ENCODE measurements at places on chromosomes 6 and 20.

- no peak for DNase-seq
Measured at GRCh38 chr20:40652441-40652987, 36.5 kb downstream of the MAFB start.

DNA sequence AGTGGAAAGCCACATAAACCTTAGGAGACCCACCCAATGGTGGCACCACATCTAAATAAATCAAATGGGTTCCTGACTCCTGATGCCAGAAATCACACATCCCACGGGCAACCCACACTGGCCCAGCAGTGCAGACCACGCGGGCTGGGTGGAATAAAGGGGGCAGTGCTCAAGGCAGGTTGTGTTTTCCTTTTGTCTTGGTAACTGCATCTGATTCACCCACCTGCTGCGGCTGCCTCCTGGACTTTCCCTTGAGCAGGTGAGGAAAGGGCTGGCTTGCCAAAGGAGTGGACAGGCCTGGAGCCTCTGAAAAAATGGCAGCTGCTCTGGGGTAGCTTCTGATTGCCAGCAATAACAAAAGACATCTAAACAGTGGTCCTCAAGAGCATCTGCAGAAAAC lies 119.5 kb upstream of the KCNK16 start:
- DNase-seq, result no peak

- DNase-seq, result no peak
Measured at GRCh38 chr20:25300496-25301170, 52.7 kb downstream of the PYGB start.

GRCh38 chr20:55488593-55488992 lies 516.7 kb downstream of the CBLN4 start:
- no peak for DNase-seq

DNA sequence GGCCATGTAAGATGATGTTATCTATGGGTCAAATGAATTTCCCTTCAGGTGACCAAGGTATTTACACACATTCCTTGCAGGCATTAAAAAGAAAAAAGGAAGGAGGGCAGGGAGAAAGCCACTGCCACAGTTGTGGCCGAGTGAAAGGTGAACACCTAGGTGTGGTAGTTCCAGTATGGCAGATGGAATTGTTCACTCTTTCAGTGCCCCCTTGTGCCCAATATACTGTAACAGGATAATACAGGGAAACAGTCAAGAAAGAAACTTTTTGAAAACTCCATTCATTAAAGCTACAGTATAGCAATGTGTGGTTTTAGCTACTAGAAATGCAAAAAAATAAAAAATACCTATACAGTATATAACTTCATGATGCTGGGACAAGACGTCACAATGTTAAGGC lies 52.1 kb downstream of the BMP2 start:
- no peak for DNase-seq

DNA sequence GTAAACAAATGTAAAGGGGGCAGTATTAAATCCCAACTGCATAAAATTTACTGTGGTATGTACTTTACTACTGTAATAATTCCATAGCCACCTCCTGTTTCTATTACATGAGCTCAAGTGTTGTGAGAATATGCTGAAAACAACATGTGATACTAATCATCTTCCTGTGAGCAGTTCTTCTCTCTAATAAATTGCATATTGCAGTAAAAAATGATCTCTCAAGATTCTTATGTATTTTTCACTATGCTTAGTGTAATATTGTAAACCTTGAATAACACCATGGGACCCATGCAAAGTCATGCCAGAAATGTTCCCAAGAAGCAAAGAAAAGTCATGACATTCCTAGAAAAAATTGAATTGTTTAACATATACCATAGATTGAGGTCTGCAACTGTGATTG lies 133.0 kb upstream of the ATXN1 start:
- no peak for DNase-seq

All from NCI-H1092 (cell line).